ENCODE measurements at places on chromosomes 3 and 15. TPM values are rescaled to one million over a fixed set of nuclear protein-coding genes. Genes with fewer than 3 reads are reported as not detected.
A peak's percentile ranks its signal among the peaks of the same experiment; 100 is the strongest.

DNA sequence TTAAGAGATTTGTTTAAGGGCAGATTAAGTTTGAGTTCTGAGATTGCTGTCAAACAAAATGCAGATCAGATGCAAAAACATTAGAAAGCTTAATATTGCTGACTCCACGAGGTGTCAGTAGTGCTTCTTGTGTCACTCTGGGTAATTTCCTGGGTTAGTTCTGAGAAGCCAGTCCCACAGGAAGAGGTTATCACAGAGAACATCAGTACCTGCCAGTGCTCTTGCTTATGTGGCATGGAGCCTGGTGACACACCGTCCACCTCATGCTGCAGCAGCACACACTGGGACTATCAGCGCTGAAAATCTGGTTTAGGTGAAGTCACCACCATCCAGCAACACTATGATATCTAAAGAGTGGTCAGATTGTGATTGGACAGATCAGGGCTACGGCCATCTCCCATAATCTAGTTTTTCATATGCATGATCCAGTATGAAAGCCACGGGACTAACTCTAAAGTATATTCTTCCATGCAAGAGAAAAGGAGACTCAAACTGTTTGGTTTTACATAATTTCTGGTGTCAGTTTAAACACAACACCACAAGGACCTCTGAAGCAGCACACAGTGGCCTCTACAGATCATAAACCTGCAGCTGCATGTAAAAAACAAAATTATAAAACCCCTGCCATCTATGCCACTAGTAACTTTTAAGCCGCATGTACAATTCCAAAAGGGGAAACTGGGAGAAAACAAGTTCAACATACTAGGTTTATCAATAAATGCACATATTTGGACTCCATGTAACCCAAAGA, 36.1 kb upstream of the MYO5C start:
- no peak for DNase-seq

DNA sequence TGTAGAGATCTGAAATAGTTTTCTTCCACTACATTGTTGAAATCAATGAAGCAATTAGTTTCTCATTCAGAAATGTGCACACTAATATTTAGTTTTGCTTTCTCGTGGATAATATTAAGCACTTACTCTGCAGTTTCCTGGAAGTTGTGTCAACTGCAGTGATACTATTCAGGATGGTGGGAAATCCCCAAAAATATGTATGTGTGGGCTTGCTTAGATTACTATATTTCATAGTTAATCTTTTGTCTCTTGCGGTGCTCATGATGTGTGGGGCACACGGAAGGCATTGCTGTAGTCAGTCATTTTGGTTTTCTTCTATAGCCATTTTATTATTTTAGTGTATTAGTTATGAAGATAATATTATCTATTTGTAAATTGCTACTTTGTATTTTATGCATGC, 19.7 kb downstream of the RAB11A start:
- DNase-seq = no peak

- no peak for DNase-seq
Measured at GRCh38 chr3:127785711-127786265, 36.5 kb downstream of the MGLL start.

The ISLR2 gene
- 0.31 TPM for total RNA-seq

The FANCD2OS gene
- total RNA-seq = not detected

DNA sequence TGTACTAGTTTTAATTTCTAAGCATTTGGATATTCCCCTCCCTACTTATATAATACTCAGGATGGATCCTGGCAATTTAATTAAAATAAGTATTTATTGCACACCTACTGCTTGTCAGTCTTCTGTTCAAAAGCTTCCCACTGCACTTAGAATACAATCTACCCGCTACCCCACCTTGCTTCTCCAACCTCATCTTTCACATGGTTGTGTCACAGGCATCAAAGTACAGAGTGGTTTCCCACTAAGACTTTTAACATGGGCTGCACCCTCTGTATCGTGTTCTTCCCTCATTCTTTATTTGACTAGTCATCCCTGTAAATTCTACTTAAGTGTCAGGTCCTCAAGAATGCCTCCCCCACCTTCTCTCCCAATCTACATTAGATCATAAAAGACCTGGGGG, 35.0 kb downstream of the RIOX2 start:
- no peak for DNase-seq

GRCh38 chr15:69305204-69305931, 6.7 kb downstream of the PAQR5 start:
- DNase-seq = no peak

GRCh38 chr3:186783058-186783730, at the start of gene EIF4A2:
Gene EIF4A2, plus strand, starts transcription at chr3:186783577. Its CDS starts 34 bp downstream, at chr3:186783611.
- peak; percentile 91 for DNase-seq

The PLA2G4D gene
- not detected for total RNA-seq

- DNase-seq = no peak
Measured at GRCh38 chr3:140552403-140552802, 125.5 kb upstream of the TRIM42 start.

DNA sequence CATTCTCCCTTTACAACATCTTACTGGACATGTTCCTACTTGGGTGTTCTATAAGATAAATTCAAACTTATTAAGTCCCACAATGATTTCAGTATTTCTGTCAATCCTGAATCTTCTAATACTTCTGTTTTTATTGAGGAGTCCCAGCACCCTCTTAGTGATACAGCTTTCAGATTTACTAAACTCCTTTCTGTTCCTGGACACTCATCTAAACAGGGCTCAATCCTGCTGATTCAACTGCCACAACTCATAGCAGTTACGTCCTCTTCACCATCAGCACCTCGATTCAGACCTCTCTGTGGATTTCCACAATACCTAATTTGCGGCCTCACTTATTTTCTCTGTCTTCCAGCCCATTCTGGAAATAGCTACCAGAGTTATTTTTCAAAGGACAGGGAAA, 101.6 kb downstream of the KCNMB2 start:
- no peak for DNase-seq

GRCh38 chr3:140432229-140432669, 245.6 kb upstream of the TRIM42 start:
- peak; percentile 32 for DNase-seq

GRCh38 chr15:68469162-68470048, 37.4 kb upstream of the ITGA11 start:
- DNase-seq = no peak

DNA sequence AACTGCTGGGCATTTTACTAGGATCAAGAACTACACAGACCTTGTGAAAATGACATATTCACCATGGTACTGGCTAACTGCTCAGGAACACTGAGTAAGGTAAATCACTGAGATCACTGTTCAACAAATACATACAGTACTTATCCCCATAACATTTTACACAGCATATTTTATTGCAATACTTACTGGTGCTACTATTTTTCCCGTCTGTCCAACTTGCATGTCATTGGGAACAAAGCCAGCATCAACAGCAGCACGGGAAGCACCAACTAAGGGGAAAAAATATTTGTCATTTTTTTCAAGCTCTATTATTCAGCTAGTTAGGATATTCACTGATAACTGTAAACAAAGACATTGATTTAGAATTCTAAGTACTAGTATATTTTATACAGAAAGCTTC, 37.0 kb downstream of the ETFA start:
- no peak for DNase-seq

The PIGZ gene
- 7.0 TPM for total RNA-seq

DNA sequence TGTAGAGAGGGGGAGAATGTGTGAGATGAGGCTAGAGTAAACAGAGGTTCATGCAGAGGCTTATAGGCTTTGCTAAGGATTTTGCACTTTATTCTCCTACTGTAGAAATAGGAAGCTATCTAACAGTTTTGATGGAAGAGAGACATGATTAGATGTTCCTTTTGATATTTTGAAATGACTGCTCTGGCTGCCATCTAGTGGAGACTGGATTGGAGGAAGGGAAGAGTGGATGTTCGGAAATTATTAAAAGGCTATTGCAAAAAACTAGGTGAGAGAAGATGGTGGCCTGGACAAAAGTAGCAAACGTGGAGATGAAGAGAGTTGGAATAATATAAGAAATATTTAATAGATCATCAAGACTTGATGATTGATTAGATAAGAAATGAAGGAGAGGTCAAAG, 42.2 kb downstream of the SYN2 start:
- DNase-seq = no peak

DNA sequence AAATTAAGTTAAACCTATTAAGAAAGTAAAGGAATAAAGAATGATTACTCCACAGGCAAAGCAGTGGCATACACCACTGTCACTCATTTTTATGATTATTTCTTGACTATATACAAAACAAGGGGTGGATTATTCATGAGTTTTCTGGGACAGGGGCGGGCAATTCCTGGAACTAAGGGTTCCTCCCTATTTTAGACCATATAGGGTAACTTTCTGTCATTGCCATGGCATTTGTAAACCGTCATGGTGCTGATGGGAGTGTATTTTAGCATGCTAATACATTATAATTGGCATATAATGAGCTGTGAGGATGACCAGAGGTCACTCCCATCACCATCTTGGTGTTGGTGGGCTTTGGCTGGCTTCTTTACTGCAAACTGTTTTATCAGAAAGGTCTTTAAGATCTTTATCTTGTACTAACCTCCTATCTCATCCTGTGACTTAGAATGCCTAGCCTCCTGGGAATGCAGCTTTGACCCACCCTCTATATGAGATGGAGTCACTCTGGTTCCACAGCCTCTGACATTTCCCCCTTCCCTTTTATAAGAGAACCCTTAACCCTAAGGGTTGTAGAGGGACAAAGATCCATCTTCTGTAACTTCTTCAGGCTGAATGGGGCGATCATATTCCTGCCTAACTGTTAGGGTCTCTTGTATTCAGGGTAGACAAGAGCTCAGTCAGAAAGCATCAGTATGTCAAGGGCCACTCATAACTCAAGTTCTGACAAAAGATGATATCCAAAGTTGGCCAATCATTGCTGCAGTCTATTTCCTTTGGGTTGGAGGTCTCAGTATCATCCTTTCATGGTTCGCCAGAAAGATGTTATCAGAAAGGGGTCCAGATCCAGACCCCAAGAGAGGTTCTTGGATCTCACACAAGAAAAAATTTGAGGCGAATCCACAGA, 79.5 kb upstream of the LIPC start:
- DNase-seq = no peak

The NRG4 gene
- total RNA-seq = 1.1 TPM

DNA sequence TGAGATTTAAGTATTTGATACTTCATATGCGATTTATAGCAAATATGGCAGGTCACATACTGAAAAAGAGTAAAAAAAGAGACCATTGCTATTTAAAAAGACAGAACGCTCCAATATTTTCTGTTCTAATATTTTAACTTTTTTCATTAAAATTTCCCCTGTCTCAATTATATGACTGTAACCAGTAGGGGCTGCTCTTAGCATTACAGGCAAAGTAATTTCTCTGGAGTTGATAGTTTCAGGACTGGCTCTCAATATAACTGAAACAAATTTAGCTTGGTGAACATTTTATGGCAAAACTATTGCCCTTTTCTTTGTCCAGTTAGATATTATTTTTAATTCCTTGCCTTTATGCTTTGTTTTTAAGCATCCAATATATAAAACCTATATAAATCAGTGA, 286.3 kb upstream of the ROBO2 start:
- no peak for DNase-seq

DNA sequence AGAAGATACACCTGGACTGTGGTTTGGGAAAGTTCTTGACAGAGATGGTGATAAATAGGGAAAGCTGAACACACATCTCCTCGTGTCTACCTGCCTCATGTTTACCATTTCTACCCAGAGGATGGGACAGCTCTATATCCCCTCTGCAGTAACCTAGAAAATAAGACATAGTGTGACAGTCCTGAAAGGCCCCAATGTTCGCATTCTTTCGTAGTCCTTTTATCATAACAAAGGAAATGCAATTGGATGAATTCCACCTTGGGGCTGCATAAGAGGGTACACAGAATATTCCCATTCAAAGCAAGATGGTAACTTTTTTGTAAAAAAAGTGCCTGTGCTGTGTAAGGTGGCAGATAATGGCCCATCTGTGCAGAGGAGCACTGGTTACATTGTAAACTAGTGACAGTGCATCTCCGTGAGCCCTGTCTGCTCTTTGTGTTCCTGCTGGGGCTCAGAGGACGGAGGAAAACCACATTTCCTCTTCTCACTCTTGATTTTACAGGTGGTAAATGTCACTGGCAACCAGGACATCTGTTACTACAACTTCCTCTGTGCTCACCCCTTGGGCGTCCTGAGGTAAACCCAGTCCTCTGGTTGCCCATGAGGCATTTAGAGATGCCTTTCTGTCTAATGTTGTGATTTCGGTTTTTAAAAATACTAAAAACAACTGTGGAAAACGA, 74.3 kb downstream of the SIDT1 start:
- DNase-seq = no peak

The TMOD2 gene
- total RNA-seq = 7.0 TPM

DNA sequence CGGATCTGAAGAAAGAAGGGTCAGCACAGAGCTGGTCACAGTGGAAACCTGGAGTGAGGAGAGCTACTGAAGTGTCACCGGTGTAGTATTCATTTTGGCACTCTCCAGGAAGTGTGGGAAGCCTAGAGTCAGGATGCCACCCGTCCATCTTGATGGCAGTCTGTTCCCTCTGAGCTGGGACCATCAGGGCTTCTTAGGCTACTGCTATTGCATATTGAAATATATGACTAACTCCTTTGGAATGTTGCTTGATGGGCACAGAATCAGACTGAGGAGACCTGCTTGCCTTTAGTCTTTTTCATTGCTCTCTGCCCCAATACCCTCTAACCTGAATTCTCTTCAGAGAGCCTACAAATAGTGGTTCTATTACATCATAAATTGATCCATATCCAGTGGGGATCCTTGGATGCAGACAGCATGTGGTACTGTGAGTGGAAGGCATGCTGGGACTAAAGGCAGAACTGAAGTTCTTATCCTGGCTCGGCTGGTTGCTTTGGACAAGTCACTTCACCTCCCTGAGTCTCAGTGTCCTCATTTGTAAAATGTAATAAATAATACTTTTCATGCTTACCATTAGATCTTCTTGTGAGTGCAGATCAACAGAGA, 143.5 kb downstream of the PDE8A start:
- no peak for DNase-seq

The C15orf39 gene
- total RNA-seq = 5.9 TPM

The LRRK1 gene
- total RNA-seq = 1.9 TPM

- DNase-seq = no peak
Measured at GRCh38 chr15:89442671-89443307, 53.6 kb downstream of the RHCG start.

GRCh38 chr3:35254917-35255316, 384.4 kb upstream of the ARPP21 start:
- DNase-seq = no peak

- no peak for DNase-seq
Measured at GRCh38 chr3:68876112-68876713, 56.1 kb downstream of the TAFA4 start.

- no peak for DNase-seq
Measured at GRCh38 chr3:194046531-194046930, 89.4 kb upstream of the HES1 start.

- DNase-seq = no peak
Measured at GRCh38 chr15:34436126-34436955, 1.3 kb downstream of the GOLGA8A start.

Data from right atrium auricular region (tissue), 2 donors.